ENCODE measurements at places on chromosomes 7 and 10.

DNA sequence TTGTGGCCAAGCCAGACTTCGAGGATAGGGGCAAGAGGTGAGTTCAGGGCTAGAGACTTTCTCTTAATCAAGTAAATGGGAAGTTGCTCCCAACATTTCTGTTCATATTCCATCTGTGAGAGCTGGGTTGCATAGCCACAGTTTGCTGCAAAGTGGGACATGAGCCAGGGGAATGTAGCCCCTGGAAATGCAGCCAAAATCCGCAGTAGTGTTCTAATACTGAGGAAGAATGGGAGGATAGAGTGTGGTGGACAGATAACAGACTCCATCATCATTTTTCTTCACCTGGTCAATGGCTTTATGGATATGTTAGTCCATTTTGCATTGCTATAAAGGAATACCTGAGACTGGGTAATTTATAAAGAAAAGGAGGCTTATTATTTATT lies 177.7 kb downstream of the SKIDA1 start:
- DNase-seq: no peak

DNA sequence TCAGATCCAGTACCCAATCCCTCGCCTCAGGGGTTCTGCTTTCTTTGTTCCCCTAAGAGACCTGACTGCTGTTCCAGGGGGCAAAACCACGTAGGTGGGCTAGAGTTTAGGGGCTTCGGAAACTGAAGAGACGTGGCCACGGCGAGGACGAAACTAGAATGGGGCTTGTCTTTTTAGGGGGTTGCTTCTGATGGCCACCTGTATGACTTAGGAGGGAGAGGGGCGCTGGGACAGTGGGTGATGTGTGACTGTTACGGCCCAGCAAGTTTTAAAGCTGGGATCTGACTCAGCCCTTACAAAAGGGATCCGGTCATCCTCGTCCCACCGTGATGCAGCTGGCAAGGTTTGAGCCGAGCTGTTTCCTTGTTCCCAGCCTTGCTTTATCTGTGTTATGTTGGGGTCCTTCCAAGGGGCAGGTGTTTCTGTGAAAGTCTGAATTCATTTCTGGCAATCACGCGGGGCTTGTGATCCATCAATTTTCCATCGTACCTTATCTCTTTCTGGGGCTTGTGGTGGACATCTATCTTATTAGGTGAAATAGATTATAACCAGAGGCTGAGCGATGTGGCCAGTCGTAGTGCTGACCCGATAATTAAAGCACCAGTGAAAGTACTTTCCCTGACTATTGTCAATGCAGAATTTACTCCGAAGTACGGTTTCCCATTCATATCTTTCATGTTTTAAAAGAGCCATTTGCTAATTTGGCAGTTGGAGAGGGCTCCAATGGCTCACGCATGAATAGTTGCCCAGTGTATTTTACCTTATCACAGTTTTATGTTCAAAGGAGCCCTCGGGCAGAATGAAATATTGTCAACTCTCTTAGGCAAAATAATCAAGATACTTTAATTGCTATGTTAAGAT lies 830 bp downstream of the MET start:
- peak; percentile 50 for DNase-seq

- DNase-seq: no peak
These were observed 4.7 kb upstream of the RABGEF1 start for GRCh38 chr7:66735850-66736249.

GRCh38 chr10:69416695-69417094 lies at the start of gene TACR2:
TSS of gene TACR2 (minus strand) at chr10:69416918. CDS start at chr10:69416323, 595 bp downstream.
- DNase-seq: no peak

- no peak for DNase-seq
These were observed 174.5 kb upstream of the AKR1E2 start for GRCh38 chr10:4651404-4652037.

GRCh38 chr10:126838316-126838715 lies 66.9 kb upstream of the DOCK1 start:
- DNase-seq: peak; percentile 20

DNA sequence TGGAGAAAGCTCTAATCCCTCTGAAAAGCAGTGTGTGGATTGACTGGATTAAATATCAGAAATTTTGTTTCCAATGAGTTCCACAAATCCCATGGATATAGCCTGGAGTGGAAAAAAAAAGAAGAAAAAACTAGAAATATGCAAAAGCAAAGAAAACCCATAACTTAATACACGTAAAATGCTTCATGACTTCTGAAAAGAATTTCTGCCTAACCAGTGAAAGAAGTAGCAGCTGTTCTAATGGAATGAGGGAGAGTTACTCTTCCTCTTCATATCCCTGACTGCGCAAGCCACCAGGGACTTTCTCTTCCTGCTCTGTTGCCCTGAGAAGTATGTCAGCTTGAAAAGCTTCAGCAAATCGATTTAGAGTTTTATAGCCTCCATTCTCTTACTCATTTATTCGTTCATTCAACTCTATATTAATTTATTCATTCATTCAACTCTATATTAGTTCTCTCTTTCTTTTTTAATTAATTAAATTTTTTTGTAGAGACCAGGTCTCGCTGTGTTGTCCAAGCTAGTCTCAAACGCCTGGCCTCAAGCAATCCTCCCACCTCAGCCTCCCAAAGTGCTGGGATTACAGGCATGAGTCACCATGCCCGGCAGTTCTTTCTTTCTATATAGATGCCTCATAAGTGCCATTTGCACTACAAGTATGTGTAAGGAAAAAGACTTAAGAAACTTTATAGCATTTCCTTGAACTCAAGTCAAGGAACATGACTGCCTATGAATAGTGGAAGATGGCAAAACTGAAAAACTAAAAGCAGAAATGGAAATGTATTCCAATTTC lies 447.3 kb upstream of the NRP1 start:
- DNase-seq: no peak

- no peak for DNase-seq
These were observed 53.7 kb downstream of the TAF3 start for GRCh38 chr10:7872041-7872442.

DNA sequence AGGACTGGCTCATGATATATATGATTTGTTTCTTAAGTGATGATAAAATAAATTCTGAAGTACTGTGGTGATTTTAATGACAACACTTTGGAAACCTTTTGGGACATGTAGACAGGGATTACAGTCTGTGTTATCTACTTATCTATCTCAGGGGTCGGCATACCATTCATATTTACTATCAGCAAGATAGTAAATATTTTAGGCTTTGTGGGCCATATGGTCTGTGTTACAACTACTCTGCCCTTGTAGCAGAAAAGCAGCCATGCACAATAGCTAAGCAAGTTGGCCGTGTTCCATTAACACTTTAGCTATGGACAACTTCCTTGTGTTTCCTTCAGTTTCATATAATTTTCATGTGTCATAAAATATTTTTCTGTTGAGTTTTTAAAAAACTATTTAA lies 97.8 kb upstream of the PRPS1L1 start:
- no peak for DNase-seq

DNA sequence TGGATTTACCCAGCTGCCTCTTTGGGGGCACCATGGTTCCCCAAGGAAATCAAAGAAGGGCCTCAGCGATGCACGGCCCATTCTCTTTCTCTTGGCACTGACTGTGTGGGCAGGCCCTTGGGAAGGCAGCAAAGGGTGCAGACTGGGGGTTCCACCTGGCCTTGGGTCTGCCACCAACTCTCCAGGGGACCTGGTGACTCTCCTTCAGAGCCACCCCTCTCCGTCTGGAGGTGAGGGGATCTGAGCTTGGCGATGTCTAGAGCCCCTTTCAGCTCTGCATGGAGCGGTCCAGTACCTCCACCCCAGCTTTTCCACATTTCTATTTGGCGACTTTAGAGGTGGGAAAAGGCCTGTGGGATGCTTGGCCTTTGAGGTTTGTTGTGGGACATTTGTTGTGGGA lies 69.1 kb downstream of the C10orf120 start:
- DNase-seq: no peak

- DNase-seq: no peak
These were observed 78.1 kb upstream of the CYTH3 start for GRCh38 chr7:6350433-6351058.

- DNase-seq: no peak
These were observed 20.1 kb downstream of the IFIT3 start for GRCh38 chr10:89347701-89348457.

DNA sequence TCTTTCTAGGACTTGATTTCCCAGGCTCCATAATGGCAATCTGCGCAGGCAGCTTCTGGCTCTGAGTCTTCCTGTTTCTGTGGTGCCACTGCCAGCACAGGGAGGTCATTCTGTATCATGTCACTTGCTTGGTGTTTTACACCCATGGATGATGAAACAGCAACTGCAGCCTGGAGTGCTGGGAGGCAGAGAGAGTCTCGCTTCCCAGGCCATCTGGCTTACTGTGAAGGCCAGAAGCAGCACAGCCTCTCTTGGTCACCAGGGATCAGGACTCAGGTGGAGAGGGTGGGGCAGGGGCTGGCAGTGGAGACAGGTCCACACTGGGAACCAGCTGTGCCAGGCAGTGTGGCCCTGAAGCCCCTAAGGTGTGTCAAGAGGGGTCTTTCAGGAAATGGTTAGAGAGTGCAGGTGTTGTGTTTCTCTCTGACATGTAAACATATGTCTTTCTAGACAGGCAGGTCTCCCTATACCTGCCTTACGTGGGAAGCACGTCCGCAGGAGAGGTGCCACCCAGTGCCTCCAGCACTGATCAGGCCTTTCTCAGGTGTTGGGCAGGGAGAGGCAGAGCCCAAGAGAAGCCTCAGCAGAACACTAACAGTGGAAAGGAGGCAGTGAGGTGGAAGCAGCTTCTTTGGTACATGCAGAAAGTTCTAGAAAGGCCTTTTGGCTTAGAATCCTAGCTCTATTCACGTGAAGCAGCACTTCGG lies 71.4 kb downstream of the INSIG1 start:
- no peak for DNase-seq

- no peak for DNase-seq
These were observed 2.3 kb downstream of the CDH23 start for GRCh38 chr10:71398976-71399375.

DNA sequence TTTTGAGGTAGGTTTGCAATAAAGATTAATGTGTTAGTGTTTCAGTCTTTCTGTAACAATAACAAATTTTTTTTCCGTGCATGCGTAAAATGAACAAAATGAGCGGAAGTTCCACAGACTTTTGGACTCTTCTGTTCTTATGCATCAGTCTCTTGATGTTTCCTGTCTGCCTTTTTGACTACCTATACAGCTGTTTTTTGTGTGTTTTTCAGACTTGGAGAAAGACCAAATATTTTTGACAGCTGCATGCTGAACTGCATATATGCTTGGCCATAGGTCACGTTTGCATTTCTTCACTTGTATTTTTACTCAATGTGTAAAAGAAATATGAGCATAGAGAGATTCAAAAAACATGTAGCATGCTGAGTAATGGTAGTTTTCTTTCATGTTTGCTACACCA lies 119.3 kb downstream of the BBS9 start:
- no peak for DNase-seq

DNA sequence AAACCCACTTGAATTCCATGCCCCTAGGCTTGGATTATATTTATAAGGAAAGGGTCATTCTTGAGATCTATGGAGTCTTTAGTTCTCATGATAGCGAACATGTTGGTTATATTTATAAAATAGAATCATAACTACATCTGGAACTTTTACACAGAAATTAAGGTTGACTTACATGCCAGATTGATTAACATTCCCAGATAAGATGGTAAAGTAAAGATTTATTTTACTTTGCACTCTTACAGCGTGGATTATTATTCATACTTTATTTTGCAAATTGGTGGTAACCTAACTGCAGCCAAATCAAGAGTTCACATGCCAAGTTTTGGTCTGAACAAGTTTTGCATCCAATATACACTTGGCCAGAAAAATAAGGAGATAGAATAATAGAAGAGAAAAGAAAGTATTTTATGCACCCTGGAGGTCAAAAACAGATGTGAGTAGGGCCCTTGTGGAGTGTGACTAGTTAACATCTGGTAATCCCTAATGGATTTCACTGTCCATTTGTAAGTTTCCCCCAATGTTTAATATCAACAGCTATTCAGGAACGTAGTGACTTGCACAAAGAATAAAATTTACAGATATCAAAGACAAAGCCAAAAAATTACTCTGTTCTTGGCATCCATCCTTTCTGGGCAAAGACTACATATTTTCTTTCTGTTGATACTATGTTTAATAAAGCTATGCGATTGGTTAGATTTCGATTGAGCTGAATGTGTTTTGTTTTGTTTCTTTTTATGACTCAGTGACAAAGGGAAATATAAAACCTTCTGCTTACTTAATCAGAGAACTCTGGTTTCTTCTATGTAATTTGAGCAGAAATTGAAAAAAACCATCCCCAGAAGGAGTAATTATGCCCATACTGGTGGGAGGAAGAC lies 10.1 kb upstream of the TMEM26 start:
- DNase-seq: no peak

DNA sequence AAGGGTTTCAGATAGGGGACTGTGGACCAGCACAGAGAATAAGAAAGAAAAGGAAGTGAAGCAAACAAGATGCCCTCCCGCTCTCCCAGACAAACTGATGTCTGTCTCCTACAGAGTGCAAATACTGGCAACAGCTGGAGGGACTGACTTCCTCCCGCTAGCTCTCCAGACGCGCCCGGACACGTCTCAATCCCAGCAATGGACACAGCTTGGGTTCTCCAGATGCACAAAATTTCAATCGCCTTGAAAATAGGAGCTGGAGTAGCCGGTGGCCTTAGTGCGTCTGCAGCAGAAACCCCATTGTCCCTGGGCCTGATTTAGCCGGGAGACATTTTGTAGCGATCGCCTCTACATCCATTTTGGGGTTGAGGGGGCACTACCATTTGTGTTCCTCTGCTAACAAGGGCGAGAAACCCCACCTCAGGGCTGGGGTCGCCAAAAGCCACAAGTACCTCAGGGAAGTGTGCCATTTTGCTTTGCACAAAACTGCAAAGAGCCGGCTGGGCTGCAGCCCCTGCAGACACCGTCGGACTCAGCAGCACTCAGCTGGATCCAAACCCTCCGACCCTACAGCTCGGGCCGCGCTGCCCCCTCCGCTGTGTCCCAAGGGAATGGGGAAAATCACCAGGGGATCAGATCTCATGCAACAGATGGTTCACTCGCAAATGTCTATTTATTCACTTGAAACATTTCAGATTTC lies 5.9 kb downstream of the CPA2 start:
- peak; percentile 83 for DNase-seq

DNA sequence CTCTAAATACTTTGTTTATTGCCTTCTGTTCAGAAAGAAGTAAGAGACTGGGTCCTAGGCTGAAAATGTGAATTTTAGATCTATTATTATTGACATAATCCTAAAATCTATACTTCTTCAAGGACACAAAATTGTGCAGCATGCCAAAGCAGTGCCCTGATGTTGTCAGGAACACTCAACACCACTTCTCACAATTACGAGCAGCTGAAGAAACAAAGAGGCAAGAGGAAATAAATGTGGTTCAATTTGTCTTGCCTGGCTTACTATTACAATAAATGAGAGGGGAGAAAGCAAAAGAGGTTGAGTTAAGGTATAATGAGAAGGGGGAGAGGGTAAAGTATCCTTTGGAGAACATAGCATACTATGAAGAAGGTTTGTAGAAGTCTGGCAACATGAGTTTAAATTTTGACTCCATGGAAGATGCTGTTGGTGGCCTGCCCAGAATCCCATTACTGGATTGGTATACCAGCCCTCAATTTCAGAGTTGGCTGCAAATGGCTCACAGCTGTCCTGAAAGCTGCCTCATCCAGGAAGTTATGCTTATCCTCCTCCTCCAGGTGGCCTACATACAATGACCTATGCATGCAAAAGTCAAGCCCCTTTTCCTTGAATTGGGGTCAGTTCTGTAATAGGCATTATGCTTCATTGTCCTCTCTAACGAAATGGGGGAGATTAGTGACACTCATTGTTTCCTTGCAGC lies 274.6 kb upstream of the SMIM30 start:
- peak; percentile 74 for DNase-seq
